ENCODE measurements at places on chromosomes 7 and 10.

DNA sequence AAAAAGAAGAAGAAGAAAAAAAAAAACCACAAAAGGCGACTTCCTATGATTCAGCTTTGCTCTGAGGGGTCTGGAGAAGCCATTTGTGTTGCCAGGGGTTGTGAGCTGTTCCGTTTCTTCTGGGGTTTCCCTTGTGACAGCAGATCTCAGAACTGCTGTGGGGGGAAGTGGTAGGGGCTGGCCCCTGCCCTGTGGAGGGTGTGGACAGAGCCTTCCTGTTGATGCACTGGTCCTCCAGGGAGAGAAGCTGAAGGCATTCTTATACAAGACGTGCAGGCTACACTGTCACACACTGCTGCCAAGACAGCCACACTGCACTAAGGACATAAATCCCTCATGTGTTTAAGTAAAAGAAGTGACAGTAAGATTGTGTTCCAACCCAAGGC is 17.3 kb upstream of the CSGALNACT2 start:
- no peak for DNase-seq

DNA sequence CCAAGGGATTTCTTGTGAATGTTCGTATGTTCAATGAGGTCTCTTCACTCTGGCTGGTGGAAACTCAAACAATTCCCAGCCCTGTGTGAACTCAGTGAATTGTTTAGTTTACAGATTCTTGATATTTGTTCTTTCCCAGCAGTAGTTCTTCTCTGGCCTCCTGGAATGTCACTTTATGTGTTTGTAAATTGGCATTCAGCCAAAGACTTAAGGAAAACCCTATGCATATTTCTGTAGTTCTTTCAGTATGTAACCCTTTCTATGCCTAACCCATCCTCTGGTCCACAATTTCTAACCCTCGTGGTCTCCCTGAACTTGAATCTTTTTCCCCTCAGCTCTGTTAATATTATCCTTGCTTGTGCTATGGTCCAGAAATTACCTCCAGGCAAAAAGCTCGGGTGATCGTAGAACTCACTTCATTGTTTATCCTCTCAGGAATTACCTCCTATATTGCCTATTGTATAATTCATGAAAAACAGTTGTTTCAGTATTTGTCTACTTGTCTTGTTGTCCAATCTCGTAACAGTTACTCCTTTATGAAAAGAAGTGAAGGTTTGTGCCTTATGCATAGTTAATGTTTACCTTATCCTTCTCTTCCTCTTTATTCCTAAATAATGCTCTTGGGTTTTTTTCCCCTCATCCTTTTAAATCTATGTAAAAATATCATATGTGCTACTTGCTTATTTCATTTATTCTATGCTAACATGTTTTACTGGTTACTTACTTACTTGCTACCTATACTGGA is 23.7 kb upstream of the AGR3 start:
- DNase-seq, result no peak

GRCh38 chr7:146875981-146876380 is 759.4 kb downstream of the CNTNAP2 start:
- no peak for DNase-seq

GRCh38 chr10:12707461-12708185 is 293.9 kb downstream of the CCDC3 start:
- DNase-seq, result no peak

- DNase-seq, result no peak
Measured at GRCh38 chr7:28957064-28957750, 923 bp downstream of the TRIL start.

DNA sequence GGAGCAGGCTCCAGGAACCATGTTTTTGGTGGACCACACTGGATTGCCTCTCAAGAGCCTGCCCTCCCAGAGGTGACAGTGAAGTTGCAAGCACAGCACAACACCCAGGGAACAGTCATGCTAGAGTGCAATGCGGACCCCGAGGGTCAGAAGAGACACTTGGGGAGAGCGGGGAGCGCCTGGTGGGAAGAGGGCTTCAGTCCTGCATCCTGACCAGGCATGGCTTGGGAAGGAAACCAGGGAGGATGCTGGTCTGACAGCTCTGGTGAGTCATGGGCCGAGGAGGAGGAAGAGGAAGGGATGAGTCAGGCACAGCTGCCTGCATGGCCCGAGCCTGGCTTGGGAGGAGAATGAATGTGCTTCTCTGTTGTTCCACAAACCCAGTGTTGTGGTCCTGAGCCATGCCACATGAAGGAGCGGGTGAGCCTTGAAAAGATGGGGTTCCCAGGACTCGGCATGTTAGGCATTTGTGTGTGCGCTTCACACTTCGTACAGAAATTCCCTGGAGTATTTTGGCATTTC is 29.5 kb upstream of the ANKRD2 start:
- DNase-seq, result peak; percentile 91

DNA sequence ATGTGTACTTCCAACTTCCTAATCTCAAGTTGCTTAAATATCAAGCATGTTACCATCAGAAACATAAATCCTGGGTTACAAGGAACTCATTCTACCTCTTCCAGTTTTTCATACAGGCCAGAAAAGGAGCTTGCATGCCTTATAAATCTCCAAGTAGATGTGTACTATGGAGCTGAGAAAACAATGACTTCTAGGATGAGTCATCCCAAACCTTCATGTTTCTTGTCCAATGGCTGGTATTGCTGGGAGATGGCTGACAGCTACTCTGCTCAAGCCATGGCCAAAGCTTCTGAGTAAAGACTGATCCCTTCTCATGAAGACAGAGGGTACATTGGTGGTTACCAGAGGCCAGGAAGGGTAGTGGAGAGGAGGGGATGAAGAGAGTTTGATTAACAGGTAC is 8.6 kb downstream of the RAPGEF5 start:
- no peak for DNase-seq

GRCh38 chr10:119219871-119220270 is 12.5 kb downstream of the GRK5 start:
- no peak for DNase-seq

DNA sequence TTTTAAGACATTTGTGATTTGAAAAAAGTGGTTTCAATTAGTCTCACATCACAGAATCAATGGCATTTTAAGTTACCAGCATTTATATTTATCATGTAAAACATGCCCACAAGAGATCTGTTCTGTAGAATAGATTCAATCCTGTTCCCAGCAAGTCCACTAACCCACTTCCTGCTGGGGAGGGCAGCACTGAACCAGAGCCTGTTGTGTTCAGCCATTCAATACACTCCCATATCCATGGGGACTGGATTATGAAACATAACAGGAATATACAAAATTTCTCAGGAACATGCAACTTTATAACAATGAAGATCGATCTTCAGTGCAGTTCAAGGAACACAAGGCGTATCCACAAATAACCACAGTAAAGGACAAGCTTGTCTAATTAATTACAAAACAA is 24.4 kb upstream of the ANK3 start:
- DNase-seq, result no peak

DNA sequence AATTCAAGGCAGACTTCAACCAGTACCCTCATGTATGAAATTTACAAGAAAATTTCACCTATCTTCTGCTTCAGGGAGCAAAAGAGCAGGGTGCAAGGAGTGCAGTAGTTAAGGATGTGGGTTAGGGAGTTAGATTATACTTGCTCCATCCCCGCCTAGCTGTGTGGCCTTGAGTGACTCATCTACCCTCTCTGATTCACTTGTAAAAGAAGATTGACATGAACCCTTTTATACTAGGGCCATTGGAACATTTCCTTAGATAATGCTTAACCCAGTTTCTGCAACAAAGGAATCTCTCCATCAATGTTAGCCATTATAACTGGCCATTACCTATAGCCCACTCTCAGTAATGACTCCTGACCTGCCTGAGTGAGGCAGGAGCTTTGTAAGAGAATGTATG is 10.2 kb upstream of the HSPA12A start:
- DNase-seq, result no peak

DNA sequence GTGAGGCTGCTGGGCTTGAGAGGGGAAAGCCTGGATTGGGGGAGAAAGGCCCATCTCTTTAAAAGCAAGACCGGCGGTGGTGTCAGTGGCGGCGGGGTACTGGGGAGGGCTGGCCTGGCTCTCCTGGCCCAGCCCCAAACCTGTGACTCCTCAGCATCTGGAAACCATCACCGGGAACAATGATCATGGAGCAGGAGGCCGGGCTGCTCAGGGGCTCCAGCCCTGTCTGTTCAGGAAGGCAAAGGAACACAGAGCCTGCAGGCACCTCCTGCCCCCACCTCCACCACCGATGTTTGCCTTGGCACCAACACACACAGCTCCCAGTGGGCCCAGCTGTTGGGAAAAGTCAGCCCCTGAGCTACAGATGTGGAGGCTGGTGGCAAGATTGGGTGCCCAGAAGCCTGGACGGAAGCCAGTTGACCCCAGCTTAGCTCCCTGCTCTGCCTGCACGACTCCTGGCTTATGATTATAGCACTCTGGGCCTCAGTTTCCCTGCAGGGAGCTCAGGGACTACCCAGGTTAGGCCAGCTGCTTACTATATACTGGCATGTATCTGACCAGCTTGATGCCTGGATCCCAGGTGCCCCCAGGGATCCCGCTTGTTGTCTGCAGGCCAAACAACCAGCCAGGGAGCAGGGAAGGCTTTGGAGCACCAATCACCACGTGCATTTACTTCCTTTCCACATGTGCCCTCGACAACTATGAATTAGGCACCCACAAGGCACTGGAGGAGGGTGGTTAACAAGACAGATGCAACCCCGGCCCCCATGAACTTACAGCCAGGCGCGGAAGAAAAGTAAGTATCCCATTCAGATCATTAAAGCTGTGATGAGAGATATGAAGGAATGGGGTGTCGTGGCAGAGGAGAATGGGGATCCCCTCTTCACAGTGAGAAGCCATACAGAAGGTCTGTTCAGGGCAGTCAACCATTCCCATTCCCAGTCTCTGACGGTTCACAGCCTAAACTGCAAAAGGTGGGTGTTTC is 37.3 kb downstream of the ZCCHC24 start:
- no peak for DNase-seq

DNA sequence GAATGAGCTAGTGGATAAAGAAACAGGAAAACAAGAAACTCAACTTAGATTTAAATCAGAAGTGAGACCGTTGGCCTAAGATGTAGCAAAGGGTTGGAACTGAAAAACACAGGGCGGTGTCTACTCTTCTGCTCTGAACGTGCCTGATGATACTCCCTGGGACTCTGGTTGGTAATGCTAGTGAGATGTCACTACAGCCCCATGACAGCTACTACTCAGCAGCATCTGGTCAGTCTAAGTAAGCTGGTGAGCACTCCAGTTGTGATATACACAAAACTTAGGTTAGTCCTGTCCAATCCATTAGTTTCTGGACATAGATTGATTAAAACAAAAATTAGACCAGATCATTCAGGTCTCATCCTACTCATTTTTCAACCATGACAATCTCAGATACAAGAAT is 15.4 kb downstream of the MYPN start:
- no peak for DNase-seq

GRCh38 chr7:139650429-139651100 is 127.1 kb downstream of the CLEC2L start:
- DNase-seq, result no peak

- DNase-seq, result peak; percentile 14
Measured at GRCh38 chr10:43679509-43679908, 30.8 kb upstream of the ZNF32 start.

- DNase-seq, result no peak
Measured at GRCh38 chr10:80197972-80198916, 7.1 kb downstream of the ANXA11 start.

DNA sequence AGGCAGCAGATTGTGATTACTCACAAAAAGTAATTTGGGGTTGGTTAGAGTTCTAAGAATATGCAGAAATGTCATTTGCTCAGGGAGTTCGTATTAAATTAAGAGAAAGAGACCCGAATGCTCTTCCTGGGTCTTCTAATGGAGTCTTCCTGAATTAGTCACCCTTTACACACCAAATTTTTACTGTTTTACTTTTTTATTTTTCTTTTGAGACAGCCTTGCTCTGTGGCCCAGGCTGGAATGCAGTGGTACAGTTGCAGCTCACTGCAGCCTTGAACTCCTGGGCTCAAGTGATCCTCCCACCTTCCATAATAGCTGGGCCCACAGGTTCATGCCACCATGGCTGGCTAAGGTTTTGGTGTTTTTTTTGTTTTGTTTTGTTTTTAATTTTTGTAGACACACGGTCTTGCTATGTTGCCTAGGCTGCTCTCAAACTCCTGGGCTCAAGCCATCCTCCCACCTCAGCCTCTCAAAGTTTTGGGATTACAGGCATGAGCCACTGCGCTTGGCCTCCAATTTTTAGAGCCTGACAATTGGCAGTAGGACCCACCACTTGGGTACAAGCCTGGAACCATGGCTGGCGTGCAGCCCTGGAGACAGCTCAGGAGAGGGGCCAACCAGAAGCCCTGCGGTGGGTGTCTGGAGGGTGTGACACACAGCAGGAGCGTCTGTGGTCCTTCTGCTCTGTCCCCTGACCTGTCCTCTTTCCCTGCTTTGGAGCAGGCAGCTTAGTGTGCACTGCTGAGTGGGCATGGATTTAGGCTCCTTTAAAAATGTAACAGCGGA is 16.4 kb upstream of the BHLHA15 start:
- DNase-seq, result peak; percentile 9

DNA sequence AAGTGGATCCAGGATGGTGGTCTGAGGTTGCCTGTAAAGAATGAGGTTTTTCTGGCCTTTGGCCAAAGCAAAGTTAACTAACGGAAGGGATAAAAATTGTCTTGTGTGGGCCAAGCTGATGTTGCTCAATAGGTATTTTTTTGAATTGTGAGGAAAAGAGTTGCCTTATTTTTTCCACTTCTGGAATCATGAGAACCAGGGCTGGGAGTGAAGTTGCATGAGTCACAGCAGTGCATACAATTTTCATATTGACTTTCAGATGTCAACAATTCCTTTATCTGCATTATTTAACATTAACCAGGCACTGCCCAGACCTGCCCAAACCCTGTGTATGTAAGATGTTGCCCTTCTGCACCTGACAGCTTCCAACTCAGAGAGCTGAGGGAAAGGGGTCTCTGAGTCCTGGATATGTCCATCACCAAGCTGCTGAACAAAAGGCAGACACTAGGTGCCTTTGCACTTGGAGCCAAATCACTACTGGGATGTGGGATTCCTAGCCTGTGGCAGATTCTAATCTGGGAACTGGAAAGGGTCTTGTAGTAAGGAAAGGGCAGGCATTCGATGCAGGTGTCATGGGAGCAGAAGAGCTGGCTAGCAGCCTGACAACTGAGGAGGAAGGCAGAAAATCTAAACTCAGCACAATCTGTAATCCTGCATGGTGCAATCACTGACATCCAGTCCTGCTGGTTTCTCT is 52.3 kb upstream of the SLC35B4 start:
- no peak for DNase-seq

DNA sequence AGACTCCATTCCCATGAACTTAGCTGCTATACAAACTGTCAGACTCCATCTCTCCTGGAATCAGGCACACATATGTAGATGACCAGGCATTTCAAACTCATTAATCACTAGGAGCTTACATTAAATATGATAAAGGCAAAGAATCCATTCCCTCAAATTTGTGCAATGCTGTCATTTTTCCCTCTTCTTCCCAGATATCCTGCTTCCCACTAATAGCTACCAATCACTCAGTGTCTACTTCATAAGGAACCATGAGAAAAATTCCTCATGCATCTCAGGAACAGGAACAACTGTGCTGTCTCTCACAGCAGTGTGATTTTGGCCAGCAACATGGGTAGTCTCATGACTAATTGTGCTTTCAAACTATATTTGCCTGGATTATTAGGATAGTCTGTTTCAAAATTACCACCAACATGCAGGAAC is 133.9 kb downstream of the DKK1 start:
- no peak for DNase-seq

- DNase-seq, result no peak
Measured at GRCh38 chr7:66303454-66304155, 98.5 kb downstream of the TPST1 start.

Measured in nucleus accumbens (tissue), 56 donors.